Activated T-cell treated with anti-CD3 and anti-CD28 coated beads for 48 hours (primary cell): ENCODE measurements at places on chromosomes 1 and 21.

DNA sequence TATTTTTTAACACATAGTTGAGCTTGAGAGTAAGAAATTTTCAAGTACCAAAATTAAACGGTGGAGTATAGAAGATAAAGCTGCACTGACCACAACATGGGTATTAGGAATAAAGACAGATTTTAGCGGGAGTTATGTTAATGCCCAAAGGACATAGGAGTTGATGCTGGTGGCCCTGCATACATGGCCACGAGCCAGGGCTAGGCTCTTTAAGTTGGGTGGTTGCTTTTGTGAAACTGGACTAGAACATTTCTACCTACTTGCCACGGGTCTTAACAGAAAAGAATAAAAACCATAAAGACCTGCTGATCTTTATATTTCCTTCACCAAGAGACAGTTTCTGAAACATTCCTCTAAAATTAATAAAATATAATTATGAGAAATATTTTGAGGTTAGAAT lies 14.9 kb downstream of the EDEM3 start:
- DNase-seq = no peak

DNA sequence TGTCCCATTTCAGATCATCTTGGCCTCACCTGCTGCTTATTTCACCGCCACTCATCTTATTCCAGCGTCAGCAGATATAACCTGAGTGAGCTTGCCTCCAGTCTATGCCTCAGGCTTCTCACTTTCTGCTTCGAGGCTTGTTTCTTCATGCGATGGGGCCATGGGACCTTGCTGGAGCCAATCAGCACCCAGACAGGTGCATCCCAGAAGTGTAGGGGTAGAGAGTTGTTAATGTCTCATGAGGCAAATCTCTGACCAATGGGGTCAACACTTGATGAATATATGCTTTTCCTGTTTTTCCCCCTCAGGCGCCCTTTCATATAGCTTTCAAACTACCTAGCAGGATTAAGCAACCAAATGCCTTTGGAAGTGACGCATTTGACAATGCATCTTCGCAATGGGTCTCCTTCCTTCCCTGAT lies 935 bp upstream of the YIPF1 start:
- peak; percentile 18 for DNase-seq

DNA sequence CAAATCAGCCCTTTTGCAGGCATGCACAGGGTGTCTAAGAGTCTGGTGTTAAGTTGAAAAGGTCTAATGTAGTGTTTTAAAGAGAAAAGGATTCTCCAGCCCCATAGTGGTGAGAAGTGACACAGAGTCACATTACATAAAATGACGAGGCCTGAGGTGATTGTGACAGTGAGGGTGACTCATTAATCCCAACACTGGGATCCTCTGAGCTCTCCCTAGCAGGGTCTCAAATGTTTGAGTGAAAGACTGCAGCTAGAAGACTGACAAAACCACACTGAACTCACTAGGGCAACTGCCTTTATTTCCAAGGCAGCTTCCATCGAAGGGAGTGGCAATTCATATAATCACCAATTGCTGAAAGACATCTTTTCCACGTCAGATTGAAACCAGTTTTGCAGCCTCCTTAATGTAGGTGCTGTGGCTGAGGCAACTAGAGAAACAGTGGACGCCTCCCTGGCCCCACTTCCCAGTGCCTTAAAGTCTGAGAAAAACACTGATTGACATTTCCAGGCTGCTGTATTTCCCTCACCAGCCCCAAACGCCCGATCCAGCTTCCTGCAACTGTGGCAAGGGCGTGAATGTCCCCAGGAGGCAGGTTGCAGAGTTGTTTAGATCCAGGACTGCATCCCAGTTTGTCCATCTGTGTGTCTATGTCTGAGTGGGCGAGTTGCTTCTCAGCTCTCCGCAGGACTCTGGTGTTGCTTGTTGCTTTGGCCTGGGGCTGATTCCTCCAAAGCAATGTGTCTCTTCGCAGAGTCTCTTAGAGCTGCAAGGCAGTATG lies 81.4 kb downstream of the RUNX1 start:
- DNase-seq = no peak

GRCh38 chr1:193658691-193659090 lies 472.3 kb upstream of the B3GALT2 start:
- DNase-seq = no peak

DNA sequence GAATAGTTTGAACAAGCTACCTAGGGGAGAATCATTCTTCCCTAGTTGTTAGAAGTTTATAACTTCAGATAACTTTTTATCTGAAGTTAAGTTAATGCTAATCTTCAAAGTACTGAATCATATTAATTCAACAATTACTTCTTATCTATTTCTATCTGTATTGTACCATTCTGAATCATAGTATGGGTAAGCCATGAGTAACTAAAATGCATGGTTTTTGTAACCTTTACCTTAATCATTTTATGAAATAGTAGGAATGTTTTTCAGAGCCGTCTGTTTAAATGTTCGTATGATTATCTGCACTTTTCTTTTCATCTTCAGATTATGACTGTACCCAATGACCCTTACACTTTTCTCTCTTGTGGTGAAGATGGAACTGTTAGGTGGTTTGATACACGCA lies 50.3 kb upstream of the MPC2 start:
- no peak for DNase-seq

- no peak for DNase-seq
These were observed 46.3 kb upstream of the PRDX6 start for GRCh38 chr1:173430677-173431303.

- DNase-seq = peak; percentile 19
These were observed 24.8 kb upstream of the ITPKB start for GRCh38 chr1:226763905-226764264.

GRCh38 chr1:150110116-150110515 lies 39.6 kb upstream of the PLEKHO1 start:
- DNase-seq = no peak

DNA sequence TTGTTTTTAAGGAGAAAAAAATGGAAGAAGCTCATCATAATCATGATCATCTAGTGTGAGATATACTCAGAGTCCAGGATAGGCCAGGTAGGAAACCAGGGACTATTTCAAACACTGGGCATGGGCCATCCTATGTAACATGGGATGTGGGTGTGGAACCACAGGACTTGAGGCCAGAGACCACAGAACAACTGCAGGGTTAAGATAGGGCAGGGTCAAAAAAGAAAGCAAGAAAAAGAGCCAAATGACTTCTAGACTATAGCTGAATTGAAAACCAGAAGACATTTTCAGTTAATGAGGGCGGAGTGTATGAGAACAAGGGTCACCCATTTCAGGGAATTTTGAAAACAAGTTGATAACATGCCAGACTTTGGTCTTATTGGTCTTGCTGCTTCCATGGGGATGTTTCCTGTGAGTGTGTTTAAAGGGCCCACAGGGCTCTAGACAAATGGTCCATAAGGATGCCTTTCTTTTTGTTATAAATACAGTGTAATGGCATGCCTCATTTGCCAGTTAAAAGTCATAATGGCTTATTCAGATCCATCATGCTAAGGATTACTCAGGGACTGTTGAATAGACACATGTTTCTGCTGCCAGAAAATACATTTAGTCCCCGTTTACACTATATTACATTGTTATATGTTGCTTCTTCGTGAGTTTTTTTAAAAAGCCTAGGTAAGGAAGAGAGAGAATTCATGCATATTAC lies 182.0 kb upstream of the C21orf91 start:
- no peak for DNase-seq

DNA sequence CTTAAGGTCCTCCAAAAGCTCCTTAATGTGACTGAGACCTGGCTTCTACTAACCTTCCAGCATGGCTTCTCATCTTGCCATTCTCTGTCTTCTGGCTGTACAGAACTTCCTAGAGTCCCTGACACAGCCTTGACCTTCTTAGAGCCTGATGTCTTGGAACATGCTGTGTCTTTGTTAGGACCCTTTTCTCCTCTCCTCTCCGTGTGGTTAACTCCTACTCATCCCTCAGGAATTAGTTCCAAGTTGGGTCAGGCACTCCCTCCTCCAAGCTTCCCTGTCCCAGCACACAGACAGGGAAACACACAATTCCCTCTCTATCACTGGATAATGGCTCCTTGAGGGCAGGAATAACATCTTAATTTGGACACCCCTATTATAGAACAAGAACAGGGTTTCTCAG lies 275.4 kb upstream of the USP24 start:
- DNase-seq = no peak

- no peak for DNase-seq
These were observed 750.9 kb downstream of the BRINP3 start for GRCh38 chr1:189726806-189727205.

DNA sequence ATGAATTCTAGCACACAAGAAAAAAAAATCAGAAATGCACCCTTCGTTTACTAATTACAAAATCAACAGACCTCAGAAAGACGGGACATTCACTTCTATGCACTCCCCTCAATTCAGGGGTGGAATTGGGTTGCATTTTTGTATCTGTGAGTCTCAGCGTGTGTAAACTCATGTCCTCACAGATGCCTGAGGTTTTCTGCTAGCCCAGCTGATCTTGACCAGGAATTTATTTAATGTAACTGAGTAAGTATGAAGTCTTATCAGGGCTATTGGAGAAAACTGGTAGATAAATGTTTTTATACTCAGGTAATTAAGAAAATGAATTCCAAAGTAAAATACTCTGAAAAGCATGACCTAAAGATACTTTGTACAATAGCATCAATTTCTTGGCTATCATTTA lies 167.7 kb downstream of the RUNX1 start:
- DNase-seq = no peak

GRCh38 chr1:20476265-20477038 lies 9.6 kb downstream of the CAMK2N1 start:
- DNase-seq = no peak

DNA sequence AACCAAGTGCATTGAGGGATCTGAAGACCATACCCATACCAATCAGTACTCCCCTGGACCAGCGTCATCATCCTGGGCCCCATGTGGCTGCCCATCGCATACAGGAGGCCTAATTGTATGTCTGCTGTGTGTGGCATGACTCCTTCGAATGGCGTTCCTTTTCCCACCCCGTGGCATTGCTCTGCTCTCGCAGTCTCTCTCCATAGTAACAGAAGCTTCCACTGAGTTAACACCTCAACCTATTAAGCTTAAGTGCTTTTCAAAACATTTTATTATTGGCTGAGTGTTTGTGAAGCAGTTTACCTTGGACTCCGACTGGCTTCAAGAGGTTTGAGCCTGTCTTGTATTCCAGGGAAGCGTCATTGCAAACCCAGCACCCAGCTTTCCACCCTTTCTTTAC lies 187.1 kb upstream of the LMO4 start:
- no peak for DNase-seq

DNA sequence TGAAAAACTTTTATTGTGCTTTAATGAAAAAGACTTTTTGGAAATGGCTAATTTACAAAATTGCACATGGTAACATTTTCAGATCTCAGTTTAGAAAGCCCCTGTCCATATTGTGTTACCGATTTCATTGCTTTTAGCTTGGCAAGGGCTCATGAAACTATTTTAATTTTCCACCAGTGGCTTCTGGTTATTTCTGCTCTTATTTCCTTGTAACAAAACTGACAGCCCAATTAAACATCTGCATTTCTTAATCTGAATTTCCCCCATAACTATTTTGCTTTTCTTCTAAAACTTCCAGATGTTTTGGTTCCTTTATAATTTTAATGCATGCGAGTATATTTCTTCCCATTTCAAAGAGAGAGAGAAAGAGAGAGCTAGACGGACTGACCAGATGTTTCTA lies 264.8 kb downstream of the PTPRC start:
- no peak for DNase-seq

GRCh38 chr1:233608988-233609387 lies 4.9 kb upstream of the KCNK1 start:
- no peak for DNase-seq

- no peak for DNase-seq
These were observed 183.9 kb upstream of the SGIP1 start for GRCh38 chr1:66350001-66350547.

DNA sequence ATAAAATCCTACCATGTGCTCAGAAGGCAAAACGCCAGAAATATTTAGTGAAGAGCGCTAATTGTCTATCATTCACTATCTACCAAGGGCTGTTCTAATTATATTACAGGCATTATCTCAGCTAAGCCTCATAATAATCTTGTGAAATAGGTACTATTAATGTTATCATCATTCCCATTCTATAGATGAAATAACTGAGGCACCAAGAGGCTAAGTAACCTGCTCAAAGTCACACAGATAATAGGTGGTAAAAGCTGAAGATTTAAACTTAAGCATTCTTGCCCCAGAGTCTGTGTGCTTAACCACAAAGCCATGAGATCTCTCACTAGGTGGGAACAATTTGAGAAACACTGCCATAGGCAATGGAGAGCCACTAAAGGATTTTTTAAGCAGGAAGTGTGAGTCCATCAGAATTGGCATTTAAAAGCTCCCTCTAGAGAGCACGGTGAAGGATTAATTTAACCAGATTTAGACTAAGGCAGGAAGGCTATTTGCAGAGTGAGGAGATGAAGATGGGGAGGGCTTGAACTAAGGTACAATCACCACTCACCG lies 1.7 kb upstream of the SMAP2 start:
- no peak for DNase-seq

GRCh38 chr1:4024811-4025210 lies 124.7 kb upstream of the C1orf174 start:
- DNase-seq = no peak

DNA sequence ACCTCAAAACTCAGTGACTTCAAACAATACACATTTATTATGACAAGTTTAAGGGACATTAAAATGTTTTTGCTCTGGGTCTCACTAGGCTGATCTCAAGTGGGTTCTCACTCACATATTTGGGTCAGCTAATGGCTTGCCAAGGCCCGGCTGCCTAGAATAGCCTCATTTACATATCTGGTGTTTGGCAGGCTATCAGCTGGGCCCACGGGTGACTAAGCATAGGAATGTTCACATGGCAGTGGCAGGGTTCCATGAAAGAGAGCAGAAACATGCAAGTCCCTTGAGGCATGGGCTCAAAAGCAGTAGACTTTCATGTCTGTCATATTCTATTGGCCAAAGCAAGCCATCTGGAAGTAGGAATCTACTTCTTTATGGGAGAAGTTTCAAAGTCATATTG lies 492.6 kb downstream of the KCNT2 start:
- no peak for DNase-seq

GRCh38 chr1:4657960-4658541 lies 3.6 kb downstream of the AJAP1 start:
- no peak for DNase-seq

DNA sequence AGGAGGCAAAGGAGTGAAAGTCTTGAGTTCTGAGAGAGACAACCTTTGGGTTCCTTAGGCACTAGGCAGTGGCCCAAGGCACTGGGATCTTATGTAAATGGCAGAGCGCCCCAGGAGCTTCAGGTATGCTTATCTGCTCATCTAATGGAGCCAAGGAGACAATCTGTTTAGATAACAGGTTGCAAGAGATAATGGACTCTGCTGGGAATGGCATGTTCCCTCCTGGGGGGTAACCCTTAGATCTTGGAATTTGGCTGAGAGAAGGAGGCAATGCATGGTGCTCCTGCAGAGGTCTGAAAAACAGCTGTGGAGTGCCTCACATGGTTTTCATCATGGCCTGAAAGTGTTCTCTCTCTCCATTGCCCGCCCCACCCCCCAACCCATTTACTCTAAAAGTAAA lies 44.1 kb upstream of the WLS start:
- no peak for DNase-seq

GRCh38 chr1:40396420-40396819 lies 22.9 kb downstream of the SMAP2 start:
- no peak for DNase-seq

- DNase-seq = no peak
These were observed 4.0 kb upstream of the HSD3B2 start for GRCh38 chr1:119410961-119411360.
